ENCODE measurements at places on chromosomes 11 and 22. TPM values are rescaled to one million over a fixed set of nuclear protein-coding genes. Genes with fewer than 3 reads are reported as not detected.

Gene BEST1
- total RNA-seq = 0.62 TPM

Gene OR5A1
- total RNA-seq = not detected

DNA sequence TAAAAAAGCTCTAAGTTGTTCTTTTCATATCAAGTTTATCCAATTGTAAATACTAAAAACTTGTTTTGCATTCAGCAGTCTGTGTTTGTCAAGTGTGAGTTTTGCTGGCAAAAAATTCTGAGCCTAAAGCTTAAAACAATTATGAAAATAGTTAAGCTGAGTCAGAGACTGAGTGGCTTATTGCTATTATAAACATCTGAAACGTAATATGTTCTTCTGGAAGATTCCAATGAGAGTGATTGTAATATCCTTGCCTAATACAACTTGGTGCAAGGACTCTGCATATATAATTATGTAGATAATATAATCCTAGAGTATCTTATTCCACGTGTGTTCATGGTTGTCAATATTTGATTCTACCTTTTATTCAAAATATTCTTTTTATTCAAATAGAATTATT is 14.1 kb upstream of the NUP50 start:
- no peak for DNase-seq

GRCh38 chr11:118841469-118842242 is 42.0 kb upstream of the CXCR5 start:
- no peak for DNase-seq
